Stimulated activated CD4-positive, alpha-beta T cell treated with anti-CD3 and anti-CD28 coated beads, Interleukin-1b, Interleukin-23, amount 100 ng/mL, for 4 hours (primary cell): ENCODE measurements at places on chromosomes 6 and 20.

DNA sequence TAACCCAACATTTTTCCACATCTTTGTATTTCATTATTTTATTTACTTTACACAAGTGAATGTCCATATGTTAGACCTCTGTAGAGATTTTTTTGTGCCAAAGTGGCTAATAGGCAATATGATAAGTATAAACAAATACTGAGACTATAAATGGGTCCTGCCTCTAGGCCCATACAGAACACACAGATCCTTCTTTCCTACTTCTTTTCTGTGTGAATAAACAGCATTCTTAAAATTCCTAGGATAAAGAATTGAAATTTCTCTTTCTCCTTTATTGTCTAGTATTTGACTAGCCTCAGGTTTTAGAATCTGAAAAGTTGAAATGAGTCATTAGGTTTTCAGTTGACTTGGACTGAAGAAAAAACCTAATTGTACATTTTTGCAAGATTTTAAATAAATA, 46.3 kb upstream of the HS3ST5 start:
- DNase-seq: no peak

GRCh38 chr6:38187811-38188590, 368.5 kb downstream of the ZFAND3 start:
- no peak for DNase-seq

GRCh38 chr6:16249971-16250370, 11.6 kb downstream of the GMPR start:
- DNase-seq: no peak

DNA sequence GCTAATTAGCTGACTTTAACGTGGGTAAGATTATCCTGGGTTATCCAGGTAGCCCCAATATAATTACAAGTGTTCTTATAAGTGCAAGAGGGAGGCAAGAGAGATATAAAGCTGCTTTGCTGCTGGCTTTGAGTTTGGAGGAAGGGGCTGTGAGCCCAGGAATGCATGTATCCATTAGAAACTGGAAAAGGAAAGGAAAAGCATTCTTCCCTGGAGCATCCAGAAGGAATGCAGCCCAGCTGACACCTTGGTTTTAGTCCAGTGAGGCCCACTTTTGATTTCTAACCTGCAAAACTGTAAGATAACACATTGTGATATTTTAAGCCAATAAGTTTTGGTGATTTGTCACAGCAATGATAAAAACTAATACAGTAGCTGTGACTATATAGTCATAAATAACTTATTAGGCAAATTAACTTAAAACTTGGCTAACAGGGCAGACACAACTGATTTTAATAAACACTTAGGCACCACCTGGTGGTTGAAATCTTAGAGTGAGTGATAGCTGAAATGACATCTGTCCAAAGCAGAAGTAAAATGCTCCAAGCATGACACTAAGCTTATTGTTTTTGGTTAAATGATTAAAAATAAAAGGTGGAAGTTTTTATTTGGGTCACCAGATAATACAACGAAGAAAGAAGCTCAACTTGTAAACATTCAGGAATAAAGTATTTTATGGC, 35.6 kb downstream of the ADGRF4 start:
- no peak for DNase-seq

GRCh38 chr20:35263532-35264341, 14.2 kb downstream of the MMP24OS start:
- no peak for DNase-seq

GRCh38 chr20:40414843-40415615, 274.0 kb downstream of the MAFB start:
- DNase-seq: no peak

- DNase-seq: no peak
Observed at GRCh38 chr6:113779656-113780055, 77.5 kb upstream of the MARCKS start.

DNA sequence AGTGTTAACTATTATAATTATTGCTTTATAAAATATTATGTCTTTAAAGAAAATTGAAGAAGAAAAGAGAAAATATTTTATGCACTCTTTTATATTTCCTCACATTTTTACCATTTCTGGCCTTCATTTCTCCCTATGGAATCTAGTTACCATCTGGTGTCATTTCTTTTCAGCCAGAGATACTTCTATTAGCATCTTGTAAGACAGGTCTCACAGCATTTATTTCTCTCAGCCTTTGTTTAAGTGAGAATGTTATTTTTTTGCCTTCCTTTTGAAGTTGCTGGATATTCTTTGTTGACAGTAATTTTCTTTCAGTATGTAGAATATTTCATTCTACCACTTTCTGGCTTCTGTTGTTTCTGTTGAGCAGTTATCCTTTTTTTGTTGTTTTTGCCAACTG, 652.1 kb upstream of the CITED2 start:
- DNase-seq: no peak

- no peak for DNase-seq
Observed at GRCh38 chr6:21596949-21597682, 3.6 kb downstream of the SOX4 start.

DNA sequence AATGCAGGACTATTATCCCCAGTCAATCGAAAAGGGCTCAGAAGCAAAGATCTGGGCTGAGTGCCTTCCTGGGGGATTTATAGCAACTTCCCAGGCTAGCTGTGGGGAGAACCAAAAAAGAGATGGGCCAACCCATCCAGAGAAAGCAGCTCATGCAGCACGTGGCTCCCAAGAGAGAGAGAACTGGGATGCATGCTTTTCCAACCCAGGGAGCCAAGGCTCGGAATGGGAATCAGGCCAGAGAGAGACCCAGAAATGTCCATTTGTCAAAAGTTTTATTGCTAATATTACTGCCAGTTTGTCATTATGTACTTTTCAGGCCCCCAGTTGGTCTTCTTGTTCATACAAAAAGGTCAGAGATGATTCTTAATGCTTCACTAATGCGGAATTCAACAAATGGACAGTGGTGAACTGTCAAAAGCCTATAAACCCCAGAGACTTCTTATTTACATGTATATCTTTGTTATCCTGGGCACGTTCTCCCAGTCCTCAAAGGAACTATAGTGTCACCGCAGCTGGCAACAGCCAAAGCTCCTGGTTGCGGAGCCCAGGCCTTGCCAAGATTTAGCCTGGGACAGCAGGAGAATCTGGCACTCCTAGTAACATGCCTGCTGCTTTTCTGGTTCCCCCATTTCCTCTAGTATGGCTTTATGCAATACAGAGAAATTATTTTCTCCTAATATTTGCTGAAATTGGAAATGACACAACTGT, 139.1 kb upstream of the POU3F2 start:
- DNase-seq: no peak

DNA sequence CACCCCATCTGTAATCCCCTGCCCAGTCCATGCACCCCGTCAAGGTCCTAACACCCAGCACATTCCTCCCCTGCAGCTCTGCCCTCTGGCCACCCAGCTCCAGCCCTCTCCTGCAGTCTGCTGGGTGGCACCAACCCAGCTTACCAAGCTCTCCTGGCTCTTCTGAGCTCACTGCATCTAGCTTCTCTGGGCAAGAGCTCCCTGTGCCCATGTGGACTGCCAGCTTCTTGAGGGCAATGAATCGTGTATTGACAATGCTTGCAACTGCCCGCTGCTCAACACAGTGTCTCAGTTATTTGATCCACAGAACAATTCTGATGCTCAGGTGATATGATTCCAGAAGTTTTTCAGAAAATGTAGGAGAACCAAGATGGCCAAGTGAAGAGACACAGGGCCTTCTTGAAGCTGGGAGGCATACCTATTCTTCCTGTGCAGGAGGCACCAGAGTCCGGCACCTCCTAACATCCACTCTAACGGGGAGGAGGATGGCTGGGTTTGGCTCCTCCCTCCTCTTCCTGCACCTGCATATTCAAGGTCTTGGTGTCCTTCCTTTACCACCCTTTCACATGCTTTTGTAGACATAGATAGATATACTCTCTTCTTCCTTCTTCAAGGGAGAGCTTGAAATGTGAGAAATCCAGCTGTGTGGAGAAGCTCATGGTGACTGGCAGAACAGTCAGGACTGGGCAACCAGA, 85.6 kb downstream of the TRERF1 start:
- DNase-seq: no peak

GRCh38 chr6:122020588-122021264, 378.7 kb upstream of the HSF2 start:
- no peak for DNase-seq

DNA sequence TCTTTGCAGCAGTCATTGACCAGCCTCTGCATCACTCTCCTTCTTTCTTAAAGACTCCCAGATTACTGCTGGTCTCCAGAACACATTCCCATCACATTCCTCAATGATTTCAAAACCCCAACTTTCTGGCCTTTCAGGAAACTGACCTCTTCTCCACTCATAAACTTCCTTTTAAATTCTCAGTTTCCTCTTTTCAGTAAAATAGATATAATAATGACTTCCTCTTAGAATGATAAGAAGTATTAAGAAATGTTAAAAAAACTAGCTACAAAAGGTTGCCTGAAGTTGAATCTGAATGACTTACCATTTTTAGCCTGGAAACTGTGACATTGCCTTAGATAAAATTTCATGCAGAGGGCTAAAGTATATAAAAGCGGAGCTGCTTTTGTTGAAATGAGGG, 239.3 kb downstream of the OGFRL1 start:
- DNase-seq: no peak

GRCh38 chr6:130513770-130514169, 148.0 kb downstream of the TMEM200A start:
- no peak for DNase-seq

- DNase-seq: no peak
Observed at GRCh38 chr6:134435814-134436280, 117.9 kb upstream of the SGK1 start.

- DNase-seq: no peak
Observed at GRCh38 chr6:3471711-3472110, 14.9 kb upstream of the SLC22A23 start.

DNA sequence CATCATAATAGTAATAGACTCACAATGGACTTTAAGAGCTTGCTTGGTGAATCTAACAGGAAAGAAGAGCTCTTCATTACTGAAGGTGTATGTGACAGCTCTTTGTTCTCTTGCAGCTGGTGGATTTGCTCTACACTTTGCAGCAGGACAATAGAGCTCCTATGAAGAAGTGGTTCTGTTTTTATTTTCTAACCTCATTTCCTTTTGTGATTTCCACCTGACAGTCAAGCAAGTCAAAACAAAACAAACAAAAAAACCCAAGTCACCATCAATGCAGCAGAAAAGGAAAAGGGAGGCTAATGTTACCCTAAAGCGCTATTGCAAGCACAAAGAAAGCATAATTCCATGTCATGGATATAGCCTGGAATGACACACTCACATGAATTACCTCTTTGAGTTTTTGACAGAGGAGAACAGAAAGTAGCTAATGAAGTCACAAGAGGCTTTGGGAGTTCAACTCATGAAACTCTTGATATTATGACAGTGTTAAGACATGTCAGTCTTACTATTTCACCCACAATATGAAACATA, 1188.1 kb downstream of the EPHA7 start:
- DNase-seq: no peak

GRCh38 chr6:24191346-24191745, 65.3 kb downstream of the NRSN1 start:
- DNase-seq: no peak

- no peak for DNase-seq
Observed at GRCh38 chr6:88422831-88423230, 256.7 kb upstream of the CNR1 start.

- DNase-seq: no peak
Observed at GRCh38 chr20:6698056-6698455, 69.4 kb upstream of the BMP2 start.

DNA sequence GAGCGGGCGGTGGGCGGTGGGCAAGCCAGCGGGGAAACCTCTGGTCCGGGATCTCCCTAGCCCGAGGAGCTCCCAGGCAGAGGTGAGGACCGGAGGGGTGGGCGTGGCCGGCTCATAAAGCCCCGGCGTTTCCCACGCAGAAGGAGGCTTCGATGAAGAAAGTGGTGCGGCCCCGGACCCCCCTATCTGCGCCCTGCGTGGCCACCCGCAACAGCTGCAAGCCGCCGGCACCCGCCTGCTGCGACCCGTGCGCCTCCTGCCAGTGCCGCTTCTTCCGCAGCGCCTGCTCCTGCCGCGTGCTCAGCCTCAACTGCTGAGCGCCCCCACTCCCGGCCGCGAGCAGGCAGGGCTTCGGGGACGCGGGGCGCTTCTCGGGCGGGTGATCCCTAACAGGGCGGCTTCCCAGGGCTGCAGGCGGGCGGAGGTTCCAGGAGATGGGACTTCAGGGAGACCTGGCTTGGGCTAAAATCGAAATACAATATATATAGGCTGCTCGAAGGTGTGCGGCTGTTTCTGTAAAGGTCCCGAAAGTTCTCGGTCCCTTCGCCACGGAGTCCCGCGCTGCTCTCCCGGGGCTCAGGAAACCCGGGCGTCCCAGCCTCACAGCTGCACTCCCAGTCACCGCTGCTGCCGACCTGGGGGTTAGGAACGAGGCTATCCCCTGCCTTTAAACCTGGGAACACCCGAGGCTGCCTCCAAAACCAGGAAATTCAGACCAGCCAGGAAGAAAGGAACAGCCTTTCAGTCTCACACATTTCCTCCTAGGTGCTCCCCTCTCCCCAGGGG, 27.8 kb downstream of the ASIP start:
- peak; percentile 17 for DNase-seq

- DNase-seq: no peak
Observed at GRCh38 chr6:3884007-3884745, 35.0 kb downstream of the FAM50B start.

DNA sequence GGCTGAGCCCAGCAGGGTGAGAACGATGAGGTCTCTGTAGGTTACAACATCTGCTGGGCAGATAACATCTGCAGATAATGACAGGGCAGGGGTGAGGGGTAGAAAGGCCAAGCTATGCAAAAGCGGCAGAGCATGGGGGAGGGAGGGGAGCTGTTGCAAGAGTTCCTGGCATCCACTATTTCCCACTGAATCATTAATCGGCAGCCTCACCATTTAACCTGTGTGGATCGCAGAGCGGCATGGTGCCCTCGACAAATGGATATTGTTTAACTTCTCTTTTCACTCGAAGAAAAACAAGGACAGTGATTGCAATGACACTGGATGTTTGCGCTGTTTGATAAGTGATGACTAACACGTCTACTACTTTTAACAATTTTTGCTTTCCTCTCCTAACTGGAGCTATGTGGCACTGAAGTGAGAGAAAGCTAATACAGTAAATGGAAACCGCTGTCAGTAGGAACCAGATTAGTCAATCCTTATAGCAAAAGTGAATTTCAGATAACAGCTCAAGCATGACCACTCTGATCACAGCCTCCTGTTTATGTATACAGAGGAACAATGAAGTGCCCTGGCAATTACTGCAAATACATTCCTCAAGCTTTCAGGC, 381.5 kb downstream of the TFAP2A start:
- DNase-seq: no peak

DNA sequence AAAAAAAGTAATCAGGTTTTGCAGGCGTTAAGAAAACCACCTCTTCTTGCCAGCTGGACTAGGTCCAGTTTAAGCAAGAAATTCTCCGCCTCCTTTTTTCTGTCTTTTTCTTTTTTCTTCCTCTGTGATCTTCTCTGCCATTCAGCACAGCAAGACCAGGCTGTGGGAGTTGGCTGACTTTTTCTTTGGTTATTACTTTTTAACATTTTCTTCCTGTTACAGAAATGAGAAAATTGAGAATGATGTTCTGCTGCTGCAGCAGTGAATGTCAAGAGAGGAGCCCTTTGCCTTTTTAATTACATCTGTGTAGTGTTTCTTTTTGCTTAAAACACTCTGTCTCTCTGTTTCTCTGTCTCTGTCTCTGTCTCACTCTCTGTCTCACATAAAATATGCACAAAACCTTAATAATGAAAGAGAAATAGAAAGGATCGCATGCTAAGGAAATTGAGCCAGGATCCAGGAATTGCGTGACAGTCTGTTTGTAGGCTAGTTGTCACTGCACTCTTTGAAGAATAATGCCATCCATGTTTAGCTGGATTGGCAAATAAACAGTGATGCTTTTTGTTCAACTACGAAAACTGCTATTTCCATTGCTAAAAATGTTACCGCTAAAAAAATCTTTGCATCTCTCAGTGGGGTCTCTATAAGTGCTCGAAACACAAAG, 103.2 kb upstream of the SUPT3H start:
- DNase-seq: no peak

GRCh38 chr6:23953976-23954375, 172.0 kb upstream of the NRSN1 start:
- DNase-seq: no peak
